ENCODE measurements at places on chromosomes 16 and 17.

- no peak for DNase-seq
Measured at GRCh38 chr17:5282642-5283217, 646 bp downstream of the RABEP1 start.

DNA sequence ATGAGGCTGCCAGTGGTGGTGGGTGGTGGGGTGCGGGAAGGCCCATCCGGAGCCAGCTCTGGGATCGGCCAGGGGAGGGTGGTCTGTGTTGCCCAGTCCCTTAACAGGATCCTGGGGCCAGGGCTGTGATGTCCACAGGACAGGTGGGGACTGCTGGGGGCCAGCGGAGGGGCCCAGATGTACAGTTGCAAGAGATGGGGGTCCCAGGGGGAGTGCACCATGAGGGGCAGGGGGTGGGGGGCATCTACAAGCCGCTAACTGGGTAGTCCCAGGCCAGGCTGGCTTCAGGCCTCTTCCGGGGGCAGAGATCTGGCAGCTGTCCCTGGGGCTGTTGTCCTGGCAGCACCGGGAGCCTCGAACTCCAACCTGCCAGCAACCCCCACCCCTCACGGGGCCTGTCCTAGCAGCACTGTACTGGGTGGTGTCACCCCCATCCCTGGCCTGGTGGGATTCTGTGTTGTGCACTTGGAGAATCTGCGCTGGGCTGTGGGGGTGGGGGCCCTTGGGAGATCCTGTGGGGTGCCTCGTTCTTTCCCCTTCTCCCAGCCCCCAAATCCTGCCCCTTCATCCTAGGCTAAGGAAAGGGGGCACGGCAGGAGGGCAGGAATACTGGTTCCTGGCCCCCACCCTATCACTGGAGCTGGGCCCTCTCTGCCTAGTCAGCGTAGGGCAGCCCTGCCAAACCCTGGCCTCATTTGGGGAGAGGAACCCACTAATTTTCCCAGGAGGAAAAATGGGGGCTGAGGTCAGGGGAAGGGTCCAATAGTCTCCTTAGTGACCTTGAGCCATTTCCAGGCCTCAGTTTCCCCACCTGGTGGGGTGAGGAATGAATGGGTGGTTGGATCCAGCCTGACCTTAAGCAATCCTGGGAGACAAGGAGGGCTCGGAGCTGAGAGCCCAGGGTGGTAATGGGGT, 1.4 kb downstream of the MTSS2 start:
- DNase-seq = no peak

- DNase-seq = no peak
Measured at GRCh38 chr17:21125862-21126261, 902 bp upstream of the DHRS7B start.

- DNase-seq = no peak
Measured at GRCh38 chr17:45940826-45941225, 46.5 kb downstream of the MAPT start.

DNA sequence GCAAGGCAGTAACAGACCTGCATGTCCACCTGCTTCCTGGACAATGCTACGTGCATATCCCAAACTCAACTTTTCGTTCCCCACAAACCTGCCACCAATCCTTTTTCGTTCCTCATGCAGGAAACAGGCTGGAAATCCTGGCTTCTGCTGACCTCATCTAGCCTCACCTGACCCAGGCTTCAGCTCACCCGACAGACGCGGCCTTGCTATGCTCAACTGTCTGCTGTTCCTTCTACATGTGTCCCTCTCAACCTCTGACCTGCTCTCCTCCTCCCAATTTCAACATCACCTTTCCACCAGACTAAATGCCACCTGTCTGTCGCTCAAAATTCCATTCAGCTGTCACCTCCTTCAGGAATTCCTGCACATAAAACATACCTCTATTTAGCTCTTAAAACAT, 44.5 kb downstream of the XPO6 start:
- DNase-seq = no peak

DNA sequence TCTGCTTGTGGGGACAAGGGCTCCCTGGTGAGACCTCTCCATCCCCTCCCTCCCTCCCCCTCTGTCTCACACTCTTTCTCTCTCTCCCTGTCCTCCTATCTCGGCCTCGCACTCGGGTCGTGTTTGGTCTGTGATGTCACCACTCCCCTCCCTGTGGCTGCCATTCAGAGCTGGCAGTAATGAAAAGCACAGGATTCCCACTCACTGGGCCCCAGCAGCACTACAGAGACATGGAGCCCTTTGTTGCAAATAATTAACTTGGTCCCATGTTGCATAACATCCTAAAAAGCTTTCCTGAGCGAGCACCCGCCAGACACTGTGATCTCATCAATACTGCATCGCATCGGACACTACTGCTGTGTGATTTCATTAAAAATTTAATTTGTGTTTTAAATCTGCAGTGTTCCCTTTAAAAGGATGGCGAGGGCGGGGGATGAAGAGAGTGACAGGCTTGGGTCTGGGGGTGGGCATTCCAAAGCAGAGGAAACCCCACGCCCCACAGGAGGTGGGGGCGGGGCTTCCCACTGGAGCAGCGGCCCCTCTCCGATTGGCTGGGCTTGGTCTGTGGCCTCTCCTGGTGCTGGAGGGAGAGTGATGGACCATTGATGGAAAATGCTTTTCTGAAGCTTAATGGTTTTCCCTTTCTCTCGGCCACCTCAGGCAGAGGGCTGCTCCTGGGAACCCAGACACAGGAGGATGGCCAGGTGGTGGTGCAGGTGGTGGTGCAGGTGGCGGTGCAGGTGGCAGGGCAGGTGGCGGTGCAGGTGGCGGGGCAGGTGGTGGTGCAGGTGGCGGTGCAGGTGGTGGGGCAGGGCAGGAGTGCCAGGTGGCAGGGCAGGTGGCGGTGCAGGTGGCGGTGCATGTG, 15.3 kb upstream of the NPTX1 start:
- DNase-seq = no peak

DNA sequence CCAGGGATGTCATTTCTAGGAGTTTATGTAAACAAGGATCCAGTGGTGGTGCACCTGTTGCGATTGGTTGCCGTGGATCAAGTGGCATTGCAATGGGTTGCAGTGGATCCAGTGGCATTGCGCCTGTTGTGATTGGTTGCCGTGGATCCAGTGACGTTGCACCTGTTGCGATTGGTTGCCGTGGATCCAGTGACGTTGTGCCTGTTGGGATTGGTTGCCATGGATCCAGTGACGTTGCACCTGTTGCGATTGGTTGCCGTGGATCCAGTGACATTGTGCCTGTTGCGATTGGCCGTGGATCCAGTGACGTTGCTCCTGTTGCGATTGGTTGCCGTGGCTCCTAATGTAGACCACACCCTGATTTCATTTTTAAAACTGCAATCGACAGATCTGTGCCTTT, 56.2 kb upstream of the CRISPLD2 start:
- no peak for DNase-seq

GRCh38 chr16:50300942-50301625, 34.7 kb downstream of the ADCY7 start:
- DNase-seq = no peak

DNA sequence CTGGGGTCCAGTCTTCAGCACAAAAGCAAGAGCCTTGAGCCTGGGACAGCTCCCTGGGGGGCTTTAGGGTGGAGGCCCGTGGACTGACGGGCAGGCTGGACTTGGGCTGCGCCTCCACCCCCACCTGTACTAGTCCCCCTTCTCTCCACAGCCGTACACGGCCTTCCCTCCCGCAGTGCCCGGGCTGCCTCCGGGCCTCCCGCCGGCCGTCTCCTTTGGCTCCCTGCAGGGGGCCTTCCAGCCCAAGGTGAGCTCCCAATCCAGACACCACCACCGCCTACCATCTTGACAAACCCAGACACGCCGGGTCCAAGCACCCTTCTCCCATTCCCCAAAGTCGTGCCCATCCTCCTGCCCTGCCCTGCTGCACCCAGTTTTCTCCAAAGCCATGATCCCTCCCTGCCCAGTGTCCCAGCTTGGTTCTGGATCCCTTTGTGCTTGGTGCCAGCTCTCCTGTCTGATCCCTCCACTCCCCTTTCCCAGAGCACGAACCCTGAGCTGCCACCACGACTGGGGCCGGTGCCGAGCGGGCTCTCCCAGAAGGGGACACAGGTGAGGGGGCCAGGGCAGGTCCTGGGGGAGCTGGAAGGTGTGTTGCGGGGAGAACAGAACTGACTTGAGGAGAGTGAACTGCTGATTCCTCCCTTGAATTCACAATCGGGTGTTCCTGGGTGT, 7.1 kb downstream of the FBRS start:
- no peak for DNase-seq

DNA sequence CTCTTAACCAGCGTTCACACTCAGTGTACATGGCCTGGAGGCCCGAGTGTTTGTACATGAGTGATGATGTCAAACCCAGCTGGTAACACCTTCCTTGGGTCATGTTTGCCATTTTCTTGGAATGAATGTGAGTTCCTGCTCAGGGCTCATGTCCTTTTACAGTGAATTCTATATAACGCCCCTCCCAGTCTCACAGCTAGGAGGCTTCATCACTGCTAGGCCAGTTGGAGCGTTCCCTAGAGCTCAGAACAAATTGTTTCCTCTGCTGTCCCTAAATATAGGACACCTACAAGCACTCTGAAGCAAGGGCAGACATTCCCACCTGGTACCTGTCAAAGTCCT, 5.5 kb downstream of the TIMM22 start:
- DNase-seq = no peak

DNA sequence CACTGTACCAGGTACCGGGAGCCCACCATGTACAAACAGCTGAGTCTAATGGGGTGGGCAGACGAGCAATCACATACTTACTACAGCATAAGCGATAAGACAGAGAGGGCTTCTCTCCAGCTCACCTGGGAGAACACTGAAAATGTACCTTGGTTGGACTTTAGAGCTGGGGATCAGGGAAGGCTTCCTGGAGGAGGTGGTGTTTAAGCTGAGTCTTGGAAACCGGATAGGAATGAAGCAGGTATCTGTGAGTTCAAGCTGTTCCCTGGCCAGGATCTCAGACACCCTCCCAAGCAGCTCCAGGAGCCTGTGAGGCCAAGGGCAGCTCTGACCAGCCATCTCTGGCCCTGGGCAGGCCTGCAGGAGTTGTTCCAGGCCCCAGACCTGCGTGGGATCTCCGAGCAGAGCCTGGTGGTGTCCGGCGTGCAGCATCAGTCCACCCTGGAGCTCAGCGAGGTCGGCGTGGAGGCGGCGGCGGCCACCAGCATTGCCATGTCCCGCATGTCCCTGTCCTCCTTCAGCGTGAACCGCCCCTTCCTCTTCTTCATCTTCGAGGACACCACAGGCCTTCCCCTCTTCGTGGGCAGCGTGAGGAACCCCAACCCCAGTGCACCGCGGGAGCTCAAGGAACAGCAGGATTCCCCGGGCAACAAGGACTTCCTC, 8.0 kb upstream of the SERPINF1 start:
- DNase-seq = no peak

DNA sequence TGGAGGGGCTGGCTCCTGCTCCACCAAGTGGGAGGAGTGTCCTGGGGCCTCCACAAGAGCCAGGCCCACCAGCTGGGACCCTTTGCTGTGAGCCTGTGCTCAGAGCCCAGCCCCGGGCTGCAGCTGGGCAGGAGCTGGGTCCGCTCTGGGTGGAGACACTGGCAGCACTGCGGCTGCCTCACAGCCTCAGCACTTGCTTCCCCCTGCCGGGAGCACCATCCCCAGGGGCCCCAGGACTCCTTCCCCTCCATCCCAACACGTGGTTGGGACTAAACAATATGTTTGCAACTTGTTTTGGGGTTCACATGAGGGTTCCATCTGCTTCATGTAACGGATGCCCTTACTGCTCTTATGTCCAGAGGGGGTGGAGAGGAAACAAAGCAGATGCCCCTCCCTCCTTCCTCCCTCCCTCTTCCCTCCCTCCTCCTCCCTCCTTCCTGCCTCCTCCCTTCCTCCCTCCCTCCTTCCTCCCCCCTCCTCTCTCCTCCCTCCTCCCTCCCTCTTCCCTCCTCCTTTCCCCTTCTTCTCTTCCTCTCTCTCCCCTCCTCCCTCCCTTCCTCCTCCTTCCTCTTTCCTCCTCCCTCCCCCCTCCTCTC, 16.3 kb upstream of the CBFA2T3 start:
- no peak for DNase-seq

DNA sequence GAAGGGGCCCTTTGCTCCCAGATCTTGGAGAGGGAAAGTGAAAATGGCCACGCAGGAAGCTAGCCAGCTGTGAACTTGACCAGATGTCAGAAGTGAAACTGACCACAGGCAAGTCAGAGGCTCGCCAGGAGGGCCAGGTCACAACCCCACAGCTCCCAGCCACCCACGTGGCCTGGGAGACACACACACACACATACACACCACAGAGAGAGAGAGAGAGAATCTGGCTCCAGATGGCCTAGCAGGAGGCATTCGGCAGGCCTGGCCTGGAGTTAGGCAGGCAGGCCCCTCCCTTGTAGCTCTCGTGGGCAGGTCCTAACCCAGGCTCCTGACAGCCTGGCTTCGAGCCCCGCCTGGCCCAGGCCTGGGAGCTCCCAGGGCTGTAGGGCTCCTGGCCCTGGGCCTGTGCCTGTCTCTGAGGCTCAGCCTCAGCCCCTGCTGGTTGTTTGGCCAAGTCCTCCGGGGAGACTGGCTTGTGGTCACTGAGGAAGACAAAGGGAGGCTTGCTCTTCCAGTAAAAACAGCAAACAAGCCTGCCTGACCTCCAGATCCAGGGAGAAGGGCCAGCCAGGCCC, 20.2 kb downstream of the NGFR start:
- DNase-seq = peak; percentile 75

DNA sequence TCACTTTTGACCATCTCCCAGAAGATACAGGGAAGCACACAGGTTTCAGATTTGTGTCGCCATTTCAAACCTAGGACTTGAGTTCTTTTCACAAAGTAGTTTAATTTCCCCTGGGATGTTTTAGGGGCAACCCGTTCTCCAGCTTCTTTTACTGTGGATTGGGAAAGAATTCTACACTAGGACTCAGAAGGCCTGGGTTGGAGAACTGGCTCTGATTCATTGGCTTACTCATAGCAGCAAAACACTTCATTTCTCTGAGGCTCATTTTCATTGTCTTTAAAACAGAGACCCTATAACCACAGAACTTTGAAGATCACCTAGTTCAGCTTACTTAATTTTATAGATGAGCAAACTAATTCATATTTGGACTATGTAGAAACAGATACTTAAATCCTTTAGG, 175.9 kb upstream of the SALL1 start:
- DNase-seq = peak; percentile 70

DNA sequence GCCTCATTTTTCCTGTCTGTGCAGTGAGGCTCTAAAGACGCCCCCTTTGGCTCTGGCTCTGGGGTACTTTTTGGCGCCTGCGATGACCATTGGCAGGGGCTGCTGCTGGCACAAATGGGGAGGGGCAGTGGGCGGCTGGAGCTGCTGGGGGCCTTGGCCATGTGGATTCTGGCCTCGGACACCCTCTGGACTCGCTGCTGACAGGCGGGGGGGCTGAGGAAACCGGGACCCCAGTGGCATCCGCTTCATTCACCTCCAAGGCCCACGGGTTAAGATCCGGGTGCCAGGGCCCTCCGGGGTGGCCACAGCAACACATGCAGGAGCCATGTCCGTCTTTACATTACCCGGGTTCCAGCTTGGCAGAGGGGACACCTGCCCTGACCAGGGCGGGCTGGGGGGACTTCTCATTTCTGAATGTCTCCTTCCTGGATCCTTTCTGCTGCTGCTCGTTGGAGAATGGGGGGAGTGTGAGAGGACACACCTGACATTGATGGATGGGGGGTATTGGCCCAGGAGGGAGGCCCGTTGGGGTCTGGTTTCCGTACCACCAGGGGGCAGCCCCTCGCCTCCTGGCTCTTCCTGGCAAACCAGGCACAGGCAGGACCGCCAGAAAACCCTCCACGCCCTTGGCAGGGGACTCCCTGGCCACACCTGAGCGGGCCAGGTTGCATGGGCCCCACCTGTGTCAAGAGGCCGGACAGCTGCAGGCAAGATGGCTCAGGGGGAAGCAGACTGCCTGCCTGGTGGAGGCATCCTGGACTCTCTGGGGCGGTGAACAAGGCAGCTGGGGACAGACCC, 21.8 kb downstream of the GSE1 start:
- no peak for DNase-seq

- DNase-seq = no peak
Measured at GRCh38 chr17:8160224-8160577, 2.5 kb downstream of the VAMP2 start.

GRCh38 chr17:48981927-48982539, 13.6 kb upstream of the GIP start:
- DNase-seq = no peak
